Activated CD4-positive, alpha-beta memory T cell treated with anti-CD3 and anti-CD28 coated beads for 36 hours (primary cell): ENCODE measurements at places on chromosomes 4 and X.

GRCh38 chr4:73586040-73586439, 34.2 kb downstream of the RASSF6 start:
- no peaks in the 10 kb centered on the region for H3K4me1 ChIP-seq
- no peaks in the 10 kb centered on the region for H3K27me3 ChIP-seq
- no peak for DNase-seq
- no peak overlapping the region for H3K4me3 ChIP-seq
- no peak overlapping the region for H3K27ac ChIP-seq
- no peaks in the 10 kb centered on the region for H3K36me3 ChIP-seq

DNA sequence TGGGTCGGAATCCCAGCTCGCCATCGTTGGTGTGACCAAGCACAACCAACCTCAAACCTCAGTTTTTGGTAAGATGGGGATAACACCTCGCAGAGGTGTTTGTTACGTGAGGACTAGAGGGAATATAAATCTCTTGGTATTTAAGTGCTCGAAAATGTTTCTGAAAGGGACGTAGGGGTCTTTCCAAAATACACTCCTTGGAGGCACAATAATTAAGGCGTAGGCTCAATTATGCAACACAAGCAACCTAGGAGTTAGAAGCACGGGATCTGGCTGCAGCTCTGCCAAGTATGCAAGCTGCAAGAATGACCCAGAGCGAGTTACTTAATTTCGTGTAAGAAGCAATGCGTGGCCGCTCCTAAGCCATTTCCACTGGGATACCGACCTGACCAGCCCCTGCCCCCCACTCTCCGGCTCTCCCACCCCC, 552 bp downstream of the ADH5 start:
- DNase-seq = peak; percentile 32
- peaks cover 7% of the 10 kb centered on the region for H3K36me3 ChIP-seq
- no peaks in the 10 kb centered on the region for H3K27me3 ChIP-seq
- peak overlapping the region; percentile 96 for H3K4me3 ChIP-seq
- H3K27ac ChIP-seq = peak overlapping the region; percentile 93

GRCh38 chr4:176156656-176157055, 38.7 kb downstream of the SPATA4 start:
- DNase-seq = no peak
- H3K27ac ChIP-seq = no peak overlapping the region
- peaks cover 7% of the 10 kb centered on the region for H3K27me3 ChIP-seq
- no peaks in the 10 kb centered on the region for H3K36me3 ChIP-seq
- no peak overlapping the region for H3K4me3 ChIP-seq

DNA sequence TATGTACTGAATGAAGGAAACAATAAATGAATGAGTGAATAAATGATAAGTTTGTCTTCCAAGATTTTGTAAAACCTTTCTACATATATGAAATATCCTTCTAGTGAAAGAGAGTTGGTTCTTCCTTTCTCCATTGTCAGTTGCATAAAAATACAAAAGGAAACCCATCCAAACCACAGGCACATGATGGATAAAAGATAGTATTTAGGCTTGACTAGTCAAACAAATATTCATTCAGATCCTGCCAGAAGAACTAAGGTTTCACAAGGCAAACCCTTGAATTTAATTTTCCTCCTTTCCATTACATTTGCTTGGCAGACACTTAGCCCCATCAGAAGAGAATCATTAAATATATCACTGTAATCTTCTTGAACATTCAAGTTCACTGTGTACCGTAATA, 208.4 kb downstream of the COL25A1 start:
- peaks cover 3% of the 10 kb centered on the region for H3K27me3 ChIP-seq
- no peaks in the 10 kb centered on the region for H3K36me3 ChIP-seq
- no peak overlapping the region for H3K4me3 ChIP-seq
- H3K4me1 ChIP-seq = no peaks in the 10 kb centered on the region
- H3K27ac ChIP-seq = no peak overlapping the region
- no peak for DNase-seq

GRCh38 chr4:14241574-14241973, 614.0 kb upstream of the BOD1L1 start:
- no peaks in the 10 kb centered on the region for H3K4me1 ChIP-seq
- no peak for DNase-seq
- peaks cover 2% of the 10 kb centered on the region for H3K27me3 ChIP-seq
- no peaks in the 10 kb centered on the region for H3K36me3 ChIP-seq
- H3K27ac ChIP-seq = no peak overlapping the region

- peaks cover 1% of the 10 kb centered on the region for H3K36me3 ChIP-seq
- peaks cover 2% of the 10 kb centered on the region for H3K27me3 ChIP-seq
- H3K4me1 ChIP-seq = no peaks in the 10 kb centered on the region
- DNase-seq = no peak
These were observed 26.7 kb downstream of the PHKA1 start for GRCh38 chrX:72687396-72687795.

GRCh38 chr4:89026542-89026941, 30.4 kb downstream of the FAM13A start:
- H3K4me3 ChIP-seq = no peak overlapping the region
- H3K4me1 ChIP-seq = peaks cover 12% of the 10 kb centered on the region
- no peak overlapping the region for H3K27ac ChIP-seq
- H3K27me3 ChIP-seq = no peaks in the 10 kb centered on the region

- H3K4me3 ChIP-seq = no peak overlapping the region
- no peaks in the 10 kb centered on the region for H3K36me3 ChIP-seq
- H3K4me1 ChIP-seq = peaks cover 58% of the 10 kb centered on the region
- no peak for DNase-seq
- H3K27me3 ChIP-seq = peaks cover 2% of the 10 kb centered on the region
- H3K27ac ChIP-seq = no peak overlapping the region
These were observed 9.6 kb downstream of the PPP3CA start for GRCh38 chr4:101337688-101338087.

- peaks cover 26% of the 10 kb centered on the region for H3K4me1 ChIP-seq
- peak overlapping the region; percentile 33 for H3K27ac ChIP-seq
- no peaks in the 10 kb centered on the region for H3K27me3 ChIP-seq
- no peaks in the 10 kb centered on the region for H3K36me3 ChIP-seq
These were observed 20.9 kb upstream of the MTM1 start for GRCh38 chrX:150547375-150548115.

GRCh38 chrX:68842781-68843581, 14.2 kb downstream of the EFNB1 start:
- no peak overlapping the region for H3K4me3 ChIP-seq
- no peaks in the 10 kb centered on the region for H3K4me1 ChIP-seq
- no peaks in the 10 kb centered on the region for H3K36me3 ChIP-seq
- no peak overlapping the region for H3K27ac ChIP-seq

- no peak for DNase-seq
- no peak overlapping the region for H3K27ac ChIP-seq
- no peak overlapping the region for H3K4me3 ChIP-seq
- peaks cover 3% of the 10 kb centered on the region for H3K27me3 ChIP-seq
- H3K4me1 ChIP-seq = no peaks in the 10 kb centered on the region
- no peaks in the 10 kb centered on the region for H3K36me3 ChIP-seq
These were observed 159.4 kb upstream of the GPC4 start for GRCh38 chrX:133574716-133575115.

DNA sequence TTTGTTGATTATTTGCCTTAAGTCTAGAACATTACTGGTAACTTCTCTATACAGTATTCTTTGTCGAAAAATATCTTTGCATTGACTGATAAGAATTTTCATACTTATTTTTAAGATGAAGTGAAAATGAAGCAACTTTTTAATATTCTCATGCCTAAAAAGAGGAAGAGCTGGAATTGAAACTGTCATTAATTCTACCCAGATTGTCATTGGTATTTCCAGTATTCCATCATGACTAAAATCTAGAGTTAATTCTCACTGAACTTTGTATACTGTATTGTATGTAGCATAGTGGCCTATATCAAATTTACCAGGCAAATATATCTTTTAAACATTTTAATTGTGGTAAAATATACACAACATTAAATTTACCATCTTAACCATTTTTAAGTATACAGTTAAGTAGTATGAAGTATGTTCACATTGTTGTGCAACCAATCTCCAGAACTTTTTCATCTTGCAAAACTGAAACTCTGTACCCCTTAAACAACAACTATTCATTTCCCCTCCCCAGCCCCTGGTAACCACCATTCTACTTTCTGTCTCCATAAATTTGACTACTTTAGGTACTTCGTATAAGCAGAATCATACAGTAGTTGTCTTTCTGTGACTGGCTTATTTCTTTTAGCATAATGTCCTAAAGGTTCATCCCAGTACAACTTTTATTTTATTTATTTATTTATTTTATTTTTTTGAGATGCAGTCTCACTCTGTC, 24.3 kb upstream of the ZNF41 start:
- H3K27ac ChIP-seq = no peak overlapping the region
- H3K4me3 ChIP-seq = no peak overlapping the region
- H3K27me3 ChIP-seq = no peaks in the 10 kb centered on the region
- no peak for DNase-seq
- H3K4me1 ChIP-seq = no peaks in the 10 kb centered on the region

DNA sequence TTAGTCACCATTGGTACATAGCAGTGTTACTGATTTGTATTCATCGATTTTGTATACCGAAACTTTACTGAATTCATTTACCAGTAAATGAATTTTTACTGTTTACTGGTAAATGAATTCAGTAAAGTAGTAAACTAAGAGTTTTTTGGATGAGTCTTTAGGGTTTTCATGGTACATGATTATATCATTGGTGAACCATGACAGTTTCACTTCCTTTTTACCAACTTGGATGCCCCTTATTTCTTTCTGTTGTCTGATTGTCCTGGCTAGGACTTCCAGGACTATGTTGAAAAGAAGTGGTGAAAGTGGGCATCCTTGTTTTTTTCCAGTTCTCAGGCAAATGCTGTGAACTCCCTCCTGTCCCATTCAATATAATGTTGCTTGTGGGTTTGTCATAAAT, 494.9 kb downstream of the GALNTL6 start:
- no peaks in the 10 kb centered on the region for H3K4me1 ChIP-seq
- H3K4me3 ChIP-seq = no peak overlapping the region
- H3K27me3 ChIP-seq = no peaks in the 10 kb centered on the region
- no peak for DNase-seq
- H3K27ac ChIP-seq = no peak overlapping the region

- H3K27ac ChIP-seq = no peak overlapping the region
- no peak for DNase-seq
- no peak overlapping the region for H3K4me3 ChIP-seq
- no peaks in the 10 kb centered on the region for H3K4me1 ChIP-seq
- H3K36me3 ChIP-seq = peaks cover 7% of the 10 kb centered on the region
These were observed 97.2 kb upstream of the NR3C2 start for GRCh38 chr4:148539387-148539786.
